ENCODE measurements at places on chromosomes 2 and 18.

GRCh38 chr18:5309888-5310470 is 14.5 kb upstream of the ZBTB14 start:
- DNase-seq = no peak

DNA sequence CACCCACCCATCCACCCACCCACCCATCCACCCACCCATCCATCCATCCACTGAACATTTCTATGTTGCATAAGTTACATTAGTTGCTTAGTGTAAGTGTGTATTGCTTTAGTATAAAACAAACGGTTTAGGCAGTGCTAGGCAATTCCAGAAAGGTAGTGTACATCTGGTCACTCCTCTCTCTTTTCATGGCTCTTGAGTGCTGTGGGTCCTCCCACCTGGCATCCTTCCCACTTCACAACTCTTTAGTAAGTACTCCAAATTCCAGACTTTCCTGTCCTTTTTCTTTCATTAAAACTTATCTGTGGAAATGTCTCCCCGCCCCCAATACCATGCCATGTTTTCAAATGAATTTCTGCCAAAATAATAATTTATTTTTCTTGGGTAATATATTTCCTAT is 122.5 kb downstream of the PLEKHM3 start:
- no peak for DNase-seq

- no peak for DNase-seq
Observed at GRCh38 chr2:175363699-175364098, 182.2 kb upstream of the ATP5MC3 start.

DNA sequence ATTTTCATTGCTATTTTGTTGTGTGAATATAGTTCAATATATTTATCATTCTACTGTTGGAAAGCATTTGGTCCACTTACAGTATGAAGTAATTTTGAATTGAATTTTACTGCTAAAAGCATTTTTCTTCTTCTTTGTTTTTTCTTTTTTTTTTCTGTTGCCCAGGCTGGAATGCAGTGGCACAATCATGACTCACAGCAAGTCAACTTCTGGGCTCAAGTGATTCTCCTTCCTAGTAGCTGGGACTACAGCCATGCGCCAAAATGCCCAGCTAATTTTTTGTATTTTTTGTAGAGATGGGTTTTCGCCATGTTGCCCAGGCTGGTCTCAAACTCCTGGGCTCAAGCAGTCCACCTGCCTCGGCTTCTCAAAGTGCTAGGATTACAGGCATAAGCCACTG is 2.4 kb upstream of the ETAA1 start:
- DNase-seq = no peak

DNA sequence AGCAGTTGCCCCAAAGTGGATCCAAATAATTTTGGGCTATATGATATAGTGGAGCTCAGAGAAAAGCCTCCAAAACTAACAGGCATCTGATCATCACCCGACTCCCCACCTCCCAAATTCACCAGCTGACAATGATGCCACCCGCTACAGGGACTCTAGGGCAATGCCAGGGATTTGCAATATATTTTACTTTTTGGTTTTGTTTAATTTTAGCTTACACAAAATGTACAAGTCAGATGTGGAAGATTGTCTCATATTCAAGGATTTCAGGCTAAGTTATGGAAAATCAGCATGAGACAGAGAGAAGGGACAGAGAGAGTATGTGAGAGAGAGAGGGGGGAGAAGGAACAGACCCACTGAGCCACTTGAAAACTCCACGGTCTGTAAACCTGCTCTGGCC is 187.4 kb downstream of the TMEM247 start:
- DNase-seq = no peak

GRCh38 chr2:237289139-237289538 is 124.8 kb downstream of the COL6A3 start:
- DNase-seq = no peak

DNA sequence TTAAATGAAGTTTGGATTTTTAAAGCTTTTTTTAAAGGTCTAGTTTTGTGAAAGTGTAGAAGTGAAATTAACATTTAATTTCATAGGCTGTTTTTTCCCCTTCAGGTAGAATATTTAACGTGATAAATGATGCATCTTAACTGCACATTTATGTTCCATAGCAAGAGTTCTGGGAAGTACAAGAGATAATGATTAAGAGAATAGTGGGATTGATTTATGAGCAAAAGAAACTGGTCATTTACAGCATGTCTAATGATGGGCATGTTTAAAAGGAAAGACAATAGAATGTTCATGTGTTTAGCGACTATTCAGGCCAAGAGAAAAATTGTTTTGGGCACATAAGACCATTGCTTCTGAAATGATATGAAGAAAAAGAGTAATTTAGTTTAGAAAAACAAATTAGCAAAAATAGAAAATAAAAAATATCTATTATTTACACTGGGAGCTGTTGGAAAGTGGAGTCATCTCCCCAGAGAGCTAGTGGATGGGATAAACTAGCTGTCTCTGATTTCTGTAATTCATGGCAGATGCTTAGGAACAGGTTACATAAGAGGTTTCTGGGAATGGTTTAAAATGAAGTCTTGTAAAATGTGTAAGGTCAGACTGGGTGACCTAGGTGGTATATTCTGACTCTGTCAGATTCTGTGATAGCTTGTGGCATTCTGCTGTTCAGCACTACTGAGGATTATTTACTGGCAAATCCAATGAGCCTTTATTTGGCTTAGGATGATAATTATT is 60.7 kb downstream of the WDR7 start:
- no peak for DNase-seq

DNA sequence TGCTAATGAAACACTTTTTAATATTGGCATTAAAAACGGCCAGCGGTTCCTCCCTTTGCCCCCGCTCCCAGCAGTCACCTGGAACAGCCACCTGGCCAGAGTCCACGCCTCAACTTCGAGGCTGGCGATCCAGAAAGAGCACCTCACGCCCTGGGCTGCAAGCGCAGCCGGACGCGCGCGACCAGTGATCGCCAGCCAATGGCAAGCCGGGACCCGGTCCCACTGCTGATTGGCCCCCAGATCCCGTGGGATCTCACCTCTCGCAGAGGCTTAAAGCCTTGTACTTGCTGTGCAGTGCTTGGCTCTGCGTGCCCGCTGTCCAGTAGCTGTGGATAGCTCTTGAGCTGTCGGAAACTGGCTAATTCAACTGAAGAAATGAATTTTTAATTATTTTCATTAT is 4.1 kb upstream of the RBM45 start:
- DNase-seq = no peak

GRCh38 chr18:46096651-46097300 is 1.3 kb downstream of the ATP5F1A start:
- no peak for DNase-seq

- DNase-seq = no peak
Observed at GRCh38 chr2:159137511-159138241, 148.8 kb downstream of the WDSUB1 start.

- DNase-seq = no peak
Observed at GRCh38 chr2:98327776-98328175, 18.5 kb upstream of the CNGA3 start.

GRCh38 chr2:111946294-111947114 is 48.1 kb downstream of the MERTK start:
- no peak for DNase-seq

GRCh38 chr2:79223539-79223938 is 64.0 kb upstream of the REG3A start:
- no peak for DNase-seq

DNA sequence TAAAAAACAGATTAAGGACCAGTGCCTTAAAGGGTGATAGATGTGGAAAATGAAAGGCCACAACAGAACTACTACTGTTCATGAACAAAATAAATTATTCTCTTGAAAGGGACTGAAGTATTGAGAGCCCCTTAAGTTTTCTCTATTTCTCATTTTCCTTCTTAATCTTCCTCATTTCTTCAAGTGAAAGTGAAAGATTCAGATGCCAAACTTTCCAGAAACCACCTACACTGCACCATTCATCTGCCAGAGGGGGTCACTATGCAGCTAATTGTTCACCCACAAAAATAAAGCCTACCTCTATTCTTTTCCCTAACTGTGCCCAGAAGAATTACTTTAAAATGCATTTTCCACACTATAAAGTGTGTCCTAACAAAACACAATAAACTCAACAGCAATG is 140.1 kb downstream of the NR4A2 start:
- DNase-seq = no peak

- no peak for DNase-seq
Observed at GRCh38 chr2:1793868-1794445, 49.6 kb upstream of the PXDN start.

- DNase-seq = peak; percentile 49
Observed at GRCh38 chr2:218286570-218287459, 5.5 kb downstream of the TMBIM1 start.

DNA sequence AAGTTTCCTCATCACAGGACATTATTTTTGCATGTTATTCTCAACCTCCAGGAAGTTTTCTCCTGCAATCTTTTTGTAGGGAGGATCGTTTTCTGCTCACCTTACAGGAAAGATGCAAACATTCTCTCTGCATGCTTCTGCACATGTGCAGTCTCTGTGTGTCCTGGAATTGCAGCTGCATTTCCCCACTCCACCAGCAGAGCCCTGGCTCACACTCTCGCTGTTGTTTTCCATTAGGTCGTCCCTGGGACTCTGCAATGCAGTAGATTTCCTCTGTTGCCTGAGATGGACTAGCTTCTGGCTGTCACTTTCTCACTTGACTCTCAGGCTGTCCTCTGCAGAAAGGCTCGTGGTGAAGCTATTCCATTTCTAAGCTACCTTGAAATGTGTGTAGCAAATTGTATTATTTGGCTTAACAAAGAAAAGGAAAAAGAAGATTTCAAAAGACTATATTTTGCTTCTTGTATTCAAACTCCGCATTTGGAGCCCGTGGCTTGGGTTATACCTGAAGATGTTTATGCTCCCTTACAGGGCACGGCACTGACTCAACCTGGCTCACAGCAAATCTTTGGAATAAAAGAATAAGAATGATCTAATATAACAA is 346.7 kb downstream of the RAD51AP2 start:
- DNase-seq = no peak

DNA sequence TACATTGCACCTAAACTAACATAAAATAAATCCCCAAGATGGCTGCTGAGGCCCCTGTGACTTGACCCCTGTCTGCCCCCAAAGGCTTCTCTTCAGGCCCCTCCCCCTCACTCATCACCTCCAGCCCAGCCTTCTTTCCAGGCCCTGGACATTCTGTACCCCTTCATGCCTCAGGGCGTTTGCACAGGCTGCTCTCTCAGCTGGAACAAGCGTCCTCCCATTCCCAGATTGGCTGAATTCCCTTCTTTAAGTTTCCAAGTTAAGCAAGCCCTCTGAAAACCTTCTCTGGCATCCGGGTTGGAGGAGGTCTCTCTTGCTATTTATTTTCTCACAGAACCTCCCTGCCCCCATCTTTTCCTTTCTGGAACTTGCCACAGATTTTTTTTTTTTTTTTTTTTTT is 165.2 kb upstream of the BCL2L11 start:
- DNase-seq = no peak

DNA sequence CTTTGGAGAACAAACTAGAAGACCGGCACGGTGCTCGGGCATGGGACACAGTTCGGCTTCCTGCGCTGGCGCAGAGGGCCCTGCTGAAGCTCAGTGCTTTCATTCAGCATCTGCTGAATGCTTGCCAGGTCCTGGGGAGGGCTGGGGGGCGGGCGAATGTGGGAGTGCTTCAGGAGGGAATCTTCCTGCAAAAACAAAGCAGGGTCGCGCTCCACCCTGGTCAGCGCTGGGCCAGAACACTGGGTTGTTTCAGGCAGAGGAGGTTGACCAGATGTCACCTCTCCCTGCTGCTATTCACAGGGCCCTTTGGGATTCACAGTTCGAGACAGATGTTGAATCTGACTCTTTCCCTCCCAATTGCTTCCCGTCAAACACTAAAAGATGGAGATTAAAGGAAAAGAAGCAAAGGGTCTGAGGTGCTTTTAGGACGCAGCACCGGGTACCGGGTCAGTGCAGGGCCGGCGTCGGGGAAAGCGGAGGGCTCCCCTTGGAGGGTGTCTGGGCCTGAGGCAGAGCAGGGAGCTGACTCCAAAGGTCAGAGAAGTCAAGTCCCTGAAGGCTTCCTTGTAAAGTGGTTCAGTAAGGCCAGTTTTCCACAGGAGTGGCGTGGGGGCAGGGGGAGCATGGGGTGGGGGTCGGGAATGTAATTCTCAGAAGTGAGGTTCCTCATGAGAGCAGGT is 82.1 kb upstream of the PXDN start:
- no peak for DNase-seq

- no peak for DNase-seq
Observed at GRCh38 chr2:191846515-191847476, at the start of gene CAVIN2. Gene CAVIN2 (minus strand): TSS chr2:191847088. CDS start chr2:191846925, 163 bp downstream.

DNA sequence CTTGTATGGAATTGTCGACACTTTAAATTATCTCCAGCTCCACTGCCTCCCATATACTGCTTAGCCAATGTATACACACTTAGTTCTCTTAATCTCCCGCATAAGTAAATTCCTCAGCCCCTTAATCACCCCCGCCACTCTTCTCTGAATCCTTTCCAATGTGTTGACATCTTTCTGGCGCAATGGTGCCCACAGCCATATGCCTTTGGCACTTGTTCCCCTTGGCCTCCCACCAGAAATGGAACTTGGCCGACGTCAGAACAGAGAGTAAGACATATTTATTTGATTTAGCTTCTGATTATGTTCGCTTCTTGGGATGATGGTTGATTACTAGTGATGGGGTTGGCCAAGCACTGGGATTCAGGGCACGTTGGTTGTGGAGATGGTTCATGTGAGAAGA is 1089.3 kb upstream of the CELF4 start:
- no peak for DNase-seq

DNA sequence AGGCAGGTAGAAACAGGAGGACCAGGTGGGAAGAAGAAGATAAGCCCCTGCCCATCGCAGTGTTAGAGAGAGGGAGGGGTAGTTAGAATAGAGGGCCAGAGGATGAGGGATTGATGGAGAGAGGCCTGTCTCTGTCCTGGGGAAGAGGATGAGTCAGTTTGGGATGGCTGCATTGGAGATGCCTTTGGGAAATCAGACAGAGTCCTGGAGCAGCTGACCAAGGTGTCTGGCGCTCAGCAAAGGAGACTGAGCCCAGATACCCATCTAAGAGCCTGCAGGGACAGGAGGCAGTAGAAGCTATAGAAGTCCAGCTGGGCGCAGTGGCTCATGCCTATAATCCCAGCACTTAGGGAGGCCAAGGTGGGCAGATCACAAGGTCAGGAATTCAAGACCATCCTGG is 177.8 kb upstream of the HAAO start:
- DNase-seq = no peak

- DNase-seq = no peak
Observed at GRCh38 chr18:40821596-40822243, 1133.3 kb upstream of the PIK3C3 start.

DNA sequence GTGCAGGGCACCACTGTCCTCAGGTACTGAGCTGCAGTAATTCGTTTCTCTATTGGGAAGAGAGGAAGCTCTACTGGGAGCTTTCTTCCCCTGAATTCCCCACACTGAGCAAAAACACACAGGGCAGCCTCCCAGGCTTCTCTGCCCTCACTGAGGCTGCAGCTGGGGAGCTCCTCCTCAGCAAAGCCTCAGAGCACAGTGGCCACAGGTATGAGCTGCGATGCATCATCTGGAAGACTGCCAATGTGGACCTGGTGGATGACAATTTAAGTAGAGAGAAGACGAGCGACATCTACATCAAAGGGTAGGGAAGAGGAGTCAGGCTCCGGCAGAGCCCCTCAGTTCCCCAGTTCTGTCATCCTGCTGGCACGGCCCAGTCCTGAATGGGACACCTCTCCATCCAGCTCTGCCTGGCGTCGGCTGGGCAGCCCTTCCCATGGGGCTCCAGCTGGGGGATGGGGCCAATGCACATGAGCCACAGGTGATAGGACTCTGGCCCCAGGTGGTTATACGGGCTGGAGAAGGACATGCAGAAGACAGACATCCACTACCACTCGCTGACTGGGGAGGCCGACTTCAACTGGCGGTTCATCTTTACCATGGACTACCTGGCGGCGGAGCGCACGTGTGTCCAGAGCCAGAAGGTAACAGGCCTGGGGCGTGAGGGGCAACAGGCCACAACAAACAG is 37.6 kb downstream of the LMAN2L start:
- DNase-seq = no peak
